ENCODE measurements at places on chromosomes 12 and 14. TPM values are rescaled to one million over a fixed set of nuclear protein-coding genes. Genes with fewer than 3 reads are reported as not detected.

ARPC3 gene
- total RNA-seq: 298 TPM

ARMH4 gene
- not detected for total RNA-seq

GLS2 gene
- 1.6 TPM for total RNA-seq

SERPINA1 gene
- total RNA-seq: 65.3 TPM

KRT7 gene
- total RNA-seq: not detected

DNA sequence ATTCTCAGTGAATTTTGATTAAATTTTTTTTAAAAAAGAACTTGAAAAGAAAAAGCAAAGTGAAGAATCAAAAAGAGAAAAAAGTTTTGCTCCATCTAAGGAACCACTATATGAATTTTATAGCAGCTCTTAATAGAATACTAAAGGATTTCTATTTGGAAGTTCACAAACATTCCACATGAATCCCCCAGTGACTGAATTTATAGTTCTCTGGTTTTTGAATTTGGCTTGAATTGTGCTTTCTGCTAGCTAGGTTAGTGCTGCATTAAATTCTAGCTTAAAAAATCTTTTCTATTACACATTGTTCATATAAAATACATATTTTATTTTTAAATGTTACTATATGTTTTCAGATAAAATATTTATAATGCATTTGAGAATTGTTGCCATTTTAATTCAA, 675.4 kb downstream of the RERGL start:
- no peak for DNase-seq

DNA sequence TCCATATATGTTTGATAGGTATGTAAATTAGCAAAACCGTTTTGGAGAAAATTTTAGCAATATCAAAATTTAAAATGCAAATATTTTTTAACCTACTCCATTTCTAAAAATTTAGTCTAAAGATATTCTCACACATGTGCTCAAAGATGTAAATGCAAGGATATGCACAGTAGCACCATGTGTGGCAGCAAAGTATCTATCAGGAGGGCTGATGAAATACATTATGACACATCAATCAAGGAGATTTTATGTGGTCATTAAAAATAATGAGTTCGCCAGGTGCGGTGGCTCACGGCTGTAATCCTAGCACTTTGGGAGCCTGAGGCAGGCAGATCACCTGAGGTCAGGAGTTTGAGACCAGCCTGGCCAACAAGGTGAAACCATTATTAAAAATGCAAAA, 8.0 kb upstream of the C1R start:
- DNase-seq: no peak

DNA sequence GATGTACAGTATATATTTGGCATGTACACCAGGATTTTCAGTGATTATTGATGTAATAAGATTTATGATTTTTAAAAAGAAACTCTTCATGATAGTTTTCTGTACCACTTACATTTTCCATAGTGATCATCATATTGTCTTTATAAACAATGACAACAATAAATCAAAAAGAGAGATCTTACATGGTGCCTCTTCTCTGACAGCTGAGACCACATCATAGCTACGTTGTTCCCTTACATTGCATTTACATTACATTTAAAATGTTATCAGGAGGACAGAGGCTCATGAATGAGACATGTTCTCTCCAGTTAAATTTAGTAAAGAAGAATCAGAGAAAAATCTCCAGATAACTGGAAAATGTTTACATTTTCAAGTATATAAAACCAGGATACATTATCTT, 112.4 kb downstream of the PRKCH start:
- no peak for DNase-seq

GRCh38 chr14:76371066-76371465, 4.9 kb upstream of the ESRRB start:
- no peak for DNase-seq

GRCh38 chr14:90857866-90858265, 41.6 kb upstream of the TTC7B start:
- DNase-seq: no peak
